ENCODE measurements at places on chromosomes 16 and 17. TPM values are rescaled to one million over a fixed set of nuclear protein-coding genes. Genes with fewer than 3 reads are reported as not detected.

MILR1 gene
- polyA plus RNA-seq, result 2.9 TPM

ABCA3 gene
- polyA plus RNA-seq, result 5.2 TPM

TBC1D16 gene
- 40.0 TPM for polyA plus RNA-seq

NPW gene
- 8.2 TPM for polyA plus RNA-seq

RGS9 gene
- polyA plus RNA-seq, result 14.1 TPM

CMTM4 gene
- polyA plus RNA-seq, result 70.8 TPM

TBC1D3E gene
- polyA plus RNA-seq, result not detected

SPATA32 gene
- 0.42 TPM for polyA plus RNA-seq

RNF112 gene
- polyA plus RNA-seq, result 0.70 TPM

FAM117A gene
- polyA plus RNA-seq, result 17.1 TPM
